ENCODE measurements at places on chromosomes 1 and 21.

GRCh38 chr1:224497714-224498573, 63.3 kb upstream of the WDR26 start:
- DNase-seq = peak; percentile 73
- no peaks in the 10 kb centered on the region for H3K27me3 ChIP-seq
- no peaks in the 10 kb centered on the region for H3K36me3 ChIP-seq
- H3K4me1 ChIP-seq = peaks cover 57% of the 10 kb centered on the region
- H3K27ac ChIP-seq = peak overlapping the region; percentile 99

- H3K27ac ChIP-seq = no peak overlapping the region
- peaks cover 58% of the 10 kb centered on the region for H3K27me3 ChIP-seq
Observed at GRCh38 chr21:33089395-33090119, 19.6 kb downstream of the OLIG1 start.

- no peaks in the 10 kb centered on the region for H3K4me1 ChIP-seq
- no peak overlapping the region for H3K4me3 ChIP-seq
- no peak for DNase-seq
- no peak overlapping the region for H3K27ac ChIP-seq
- H3K27me3 ChIP-seq = no peaks in the 10 kb centered on the region
Observed at GRCh38 chr1:150708595-150708994, 11.6 kb upstream of the GOLPH3L start.

GRCh38 chr1:198316546-198317100, 159.8 kb downstream of the NEK7 start:
- no peak for DNase-seq
- no peaks in the 10 kb centered on the region for H3K36me3 ChIP-seq
- H3K4me3 ChIP-seq = no peak overlapping the region
- no peaks in the 10 kb centered on the region for H3K4me1 ChIP-seq

GRCh38 chr1:55230659-55231058, 15.5 kb upstream of the USP24 start:
- no peaks in the 10 kb centered on the region for H3K27me3 ChIP-seq
- DNase-seq = no peak
- H3K4me1 ChIP-seq = peaks cover 13% of the 10 kb centered on the region

- H3K4me3 ChIP-seq = no peak overlapping the region
- no peak overlapping the region for H3K27ac ChIP-seq
- H3K36me3 ChIP-seq = no peaks in the 10 kb centered on the region
- DNase-seq = no peak
- H3K27me3 ChIP-seq = no peaks in the 10 kb centered on the region
Observed at GRCh38 chr1:44237721-44238457, 24.6 kb downstream of the DMAP1 start.

- no peaks in the 10 kb centered on the region for H3K4me1 ChIP-seq
- no peaks in the 10 kb centered on the region for H3K27me3 ChIP-seq
- no peak for DNase-seq
- no peak overlapping the region for H3K4me3 ChIP-seq
Observed at GRCh38 chr1:76142771-76143540, 68.4 kb downstream of the ST6GALNAC3 start.

Measured in PC-9 (cell line).